ENCODE measurements at places on chromosomes 2 and 18.

- no peak for DNase-seq
Measured at GRCh38 chr2:235527806-235528469, 34.1 kb downstream of the AGAP1 start.

GRCh38 chr2:16128746-16129610 lies 188.6 kb downstream of the MYCN start:
- DNase-seq: no peak

GRCh38 chr2:111167076-111167862 lies 46.6 kb downstream of the BCL2L11 start:
- no peak for DNase-seq

DNA sequence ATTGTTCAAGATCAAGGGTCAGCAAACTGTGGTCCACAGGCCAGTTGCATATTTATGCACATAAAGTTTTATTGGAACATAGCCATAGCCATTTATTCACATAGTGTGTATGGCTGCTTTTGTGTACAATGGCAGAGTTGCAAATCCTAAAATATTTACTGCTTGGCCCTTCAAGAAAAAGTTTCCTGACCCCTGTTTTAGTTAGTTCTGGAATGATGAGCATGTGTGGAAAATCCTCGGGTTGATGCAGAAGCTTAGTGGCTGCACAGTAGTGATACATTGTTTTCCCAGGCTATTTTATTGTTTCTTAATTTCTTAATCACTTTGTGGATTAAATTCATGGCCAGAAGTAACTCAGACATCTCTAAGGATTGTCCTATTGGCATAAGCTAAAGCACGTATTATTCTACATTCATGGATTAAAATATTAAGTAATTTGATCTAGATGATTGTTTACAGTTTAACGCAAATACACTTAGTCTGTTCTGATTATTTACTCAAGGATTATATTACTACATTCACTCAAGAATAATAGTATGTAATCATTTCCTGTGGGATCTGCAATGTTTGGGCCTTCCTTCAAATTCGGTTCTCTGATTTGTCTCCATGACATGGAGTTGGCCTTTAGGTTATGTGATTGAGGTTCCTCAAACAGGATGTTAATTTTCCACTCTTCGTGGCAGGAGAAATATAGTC lies 165.5 kb downstream of the TMEM247 start:
- DNase-seq: no peak

- DNase-seq: no peak
Measured at GRCh38 chr2:144516411-144516980, 3.4 kb downstream of the ZEB2 start.

DNA sequence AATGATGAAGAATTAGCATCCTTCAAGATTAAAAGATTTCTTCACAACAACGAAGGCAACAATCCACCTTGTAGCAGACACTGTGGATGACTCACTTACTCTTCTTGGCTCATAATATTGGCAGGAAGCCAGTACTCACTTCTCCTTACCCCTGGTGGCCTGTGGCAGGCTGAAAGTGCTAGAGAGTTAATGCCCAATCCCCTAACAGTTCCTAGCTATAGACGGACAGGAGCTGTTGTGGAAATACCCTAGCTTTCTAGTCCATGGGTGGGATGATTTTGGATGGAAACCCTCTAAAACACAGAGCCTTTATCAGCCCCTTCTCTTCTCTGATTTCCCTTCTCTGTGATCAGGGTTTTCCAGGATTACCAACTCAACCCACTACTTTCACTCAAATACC lies 128.6 kb upstream of the NYAP2 start:
- no peak for DNase-seq

GRCh38 chr2:160967523-160967922 lies 192.7 kb upstream of the TANK start:
- no peak for DNase-seq

GRCh38 chr2:106184857-106185256 lies 9.2 kb downstream of the UXS1 start:
- DNase-seq: no peak

DNA sequence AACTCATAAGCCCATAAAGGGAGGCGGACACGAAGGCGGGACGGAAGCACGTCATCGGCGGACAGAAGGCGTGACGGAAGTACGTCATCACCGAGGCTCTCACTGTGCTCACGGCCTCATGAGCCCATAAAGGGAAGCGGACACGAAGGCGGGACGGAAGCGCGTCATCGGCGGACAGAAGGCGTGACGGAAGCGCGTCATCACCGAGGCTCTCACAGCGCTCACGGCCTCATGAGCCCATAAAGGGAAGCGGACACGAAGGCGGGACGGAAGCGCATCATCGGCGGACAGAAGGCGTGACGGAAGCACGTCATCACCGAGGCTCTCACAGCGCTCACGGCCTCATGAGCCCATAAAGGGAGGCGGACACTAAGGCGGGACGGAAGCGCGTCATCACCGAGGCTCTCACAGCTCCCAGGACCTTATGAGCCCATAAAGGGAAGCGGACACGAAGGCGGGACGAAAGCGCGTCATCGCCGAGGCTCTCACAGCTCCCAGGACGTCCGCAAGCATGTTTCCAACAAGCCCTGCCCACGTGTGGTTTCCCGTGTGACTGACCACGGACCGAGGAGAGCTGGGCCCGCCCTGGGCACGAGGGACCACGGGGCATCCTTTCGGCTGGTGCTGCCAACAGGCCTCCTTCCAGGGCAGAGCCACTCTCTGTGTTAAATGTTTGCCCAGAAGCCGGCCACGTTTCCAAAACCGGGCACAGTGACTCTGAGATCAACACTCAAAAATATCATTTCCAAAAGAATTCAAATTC lies 182.7 kb upstream of the SALL3 start:
- no peak for DNase-seq

DNA sequence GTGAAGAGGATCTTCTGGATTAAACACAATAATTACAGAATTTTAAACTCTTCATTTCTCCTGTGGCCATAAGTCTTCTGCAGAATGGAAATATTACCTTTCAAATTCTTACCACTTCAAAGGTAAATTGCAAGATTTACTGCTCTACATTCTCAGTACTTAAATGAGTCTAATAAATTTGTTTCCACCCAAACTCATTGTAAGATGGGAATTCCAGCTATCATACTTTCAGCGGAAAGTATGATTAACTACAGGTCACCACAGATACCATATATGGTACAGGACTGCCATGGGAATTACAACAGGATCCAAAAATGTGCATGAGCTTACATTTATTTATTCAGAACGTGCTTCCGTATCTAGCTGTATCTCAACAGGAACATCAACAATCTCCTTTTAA lies 3.1 kb downstream of the DSC3 start:
- DNase-seq: no peak

DNA sequence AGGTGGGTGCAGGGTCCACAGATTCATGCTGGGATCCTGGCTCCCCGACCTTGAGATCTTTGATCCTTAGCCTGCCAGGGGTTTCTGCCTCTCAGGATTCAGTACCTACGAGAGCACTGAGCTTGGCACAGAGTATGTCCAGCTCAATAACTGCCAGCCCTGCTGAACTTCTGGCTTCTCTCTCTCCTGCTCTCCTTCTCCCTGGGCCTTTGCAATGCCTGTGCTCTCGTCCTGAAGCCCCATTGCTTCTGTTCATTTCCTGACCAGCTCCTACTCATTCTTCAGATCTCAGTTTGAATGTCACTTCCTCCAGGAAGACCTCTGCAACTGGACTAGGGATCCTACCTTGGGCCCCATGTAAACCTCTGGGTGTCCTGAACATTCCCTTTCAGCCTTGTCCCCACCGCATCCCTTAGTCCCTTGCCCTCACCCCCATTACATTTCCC lies 113.8 kb upstream of the HAAO start:
- no peak for DNase-seq

- no peak for DNase-seq
Measured at GRCh38 chr2:199704358-199705238, 146.4 kb downstream of the FTCDNL1 start.

DNA sequence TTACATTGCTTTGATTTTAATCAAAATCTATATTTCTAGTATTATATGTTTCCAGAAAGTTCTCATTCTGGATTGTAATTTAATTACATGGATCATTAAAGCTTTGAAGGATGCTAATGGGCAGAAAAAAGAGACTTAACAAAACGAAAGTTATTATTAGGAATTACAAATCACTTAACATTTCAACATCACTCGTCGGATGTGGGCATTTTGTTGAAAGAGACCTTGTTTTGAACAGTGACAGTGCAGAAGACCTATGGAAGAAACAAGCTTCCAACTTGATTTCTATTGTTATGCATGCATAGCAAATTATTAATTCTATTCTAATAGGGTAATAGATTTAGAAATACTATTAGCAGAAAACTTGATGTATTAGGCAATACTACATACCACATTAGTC lies 31.4 kb upstream of the DARS1 start:
- no peak for DNase-seq

GRCh38 chr2:232973011-232973735 lies 39.9 kb downstream of the NGEF start:
- no peak for DNase-seq

GRCh38 chr2:151302879-151303278 lies 13.4 kb upstream of the NMI start:
- DNase-seq: no peak

DNA sequence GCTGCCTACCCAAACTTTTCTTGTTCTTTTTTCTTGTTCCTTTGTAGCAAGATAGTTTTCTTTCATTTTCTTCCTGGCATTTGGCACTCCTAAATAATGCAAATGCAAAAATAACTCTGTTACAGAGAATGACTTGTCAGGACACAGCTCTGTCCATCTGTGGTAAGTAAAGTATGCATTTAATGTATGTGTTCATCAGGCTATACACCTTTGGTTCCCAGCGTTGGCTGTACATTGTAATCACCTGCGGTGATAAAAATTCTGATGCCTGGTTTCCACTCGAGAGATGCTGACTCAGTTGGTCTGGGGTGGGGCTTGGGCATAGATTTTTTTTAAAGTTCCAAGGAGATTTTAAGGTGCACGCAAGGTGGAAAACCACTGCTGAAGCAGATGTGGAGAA lies at the start of gene SERPINB13:
TSS of gene SERPINB13 (plus strand) at position 378 of the 400 bp plus-strand sequence. CDS start 1,325 bp downstream, outside the sequence.
- DNase-seq: no peak

- DNase-seq: no peak
Measured at GRCh38 chr2:133517876-133518275, 50.4 kb downstream of the NCKAP5 start.
